ENCODE measurements at places on chromosomes 7 and 10. TPM values are rescaled to one million over a fixed set of nuclear protein-coding genes. Genes with fewer than 3 reads are reported as not detected.

UNCX gene
- total RNA-seq = not detected

CCDC7 gene
- total RNA-seq = 64.4 TPM

POLD2 gene
- 36.6 TPM for total RNA-seq

PNLIPRP2 gene
- not detected for total RNA-seq

CFAP43 gene
- 10.6 TPM for total RNA-seq

MAP3K8 gene
- total RNA-seq = 4.2 TPM

ACTL6B gene
- total RNA-seq = 99.6 TPM

NAT16 gene
- 2.2 TPM for total RNA-seq

TMEM72 gene
- not detected for total RNA-seq

FBXL15 gene
- total RNA-seq = 13.8 TPM

HOXA10 gene
- not detected for total RNA-seq

C7orf57 gene
- 1.2 TPM for total RNA-seq

OR2F2 gene
- not detected for total RNA-seq
